ENCODE measurements at places on chromosomes 11 and 22.
A peak's percentile ranks its signal among the peaks of the same experiment; 100 is the strongest.

DNA sequence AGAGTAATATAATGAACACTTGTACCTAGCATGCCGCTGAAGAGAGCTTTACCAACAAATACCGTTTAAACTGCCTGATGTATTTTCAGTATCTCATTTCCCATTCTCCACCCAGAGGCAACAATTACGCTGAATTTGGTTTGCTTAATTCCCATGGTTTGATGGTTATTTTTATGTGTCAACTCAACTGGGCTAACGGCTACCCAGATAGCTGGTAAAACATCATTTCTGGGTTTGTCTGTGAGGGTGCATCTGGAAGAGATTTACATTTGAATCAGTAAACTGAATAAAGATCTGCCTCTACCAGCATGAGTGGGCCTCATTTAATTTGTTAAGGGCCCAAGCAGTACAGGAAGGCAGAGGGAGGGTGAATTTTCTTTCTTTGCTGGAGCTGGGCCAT, 377.9 kb downstream of the DYNC2H1 start:
- DNase-seq: no peak

GRCh38 chr11:115383431-115383830, 120.8 kb downstream of the CADM1 start:
- DNase-seq: no peak

- no peak for DNase-seq
Measured at GRCh38 chr11:17743808-17744119, 9.2 kb downstream of the KCNC1 start.

DNA sequence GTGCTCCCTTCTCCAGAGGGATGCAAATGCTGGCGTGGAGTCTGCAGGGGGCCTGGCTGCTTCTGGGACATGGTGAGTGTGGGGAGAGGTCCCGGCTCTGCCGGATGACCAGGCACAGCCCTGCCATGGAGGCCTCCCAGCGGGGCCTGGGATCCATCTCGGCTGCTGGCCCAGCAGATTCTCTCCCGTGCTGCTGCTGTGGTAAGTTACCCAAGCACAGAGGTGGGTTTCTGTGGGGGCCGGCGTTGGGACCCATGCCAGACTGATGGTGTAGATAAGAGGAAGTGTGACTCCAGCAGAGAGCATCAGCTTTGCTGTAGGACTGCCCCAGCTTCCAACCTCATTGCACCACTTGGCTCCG, 147.5 kb upstream of the B3GAT1 start:
- DNase-seq: peak; percentile 75

GRCh38 chr11:88629496-88629895, 292.0 kb upstream of the CTSC start:
- no peak for DNase-seq

DNA sequence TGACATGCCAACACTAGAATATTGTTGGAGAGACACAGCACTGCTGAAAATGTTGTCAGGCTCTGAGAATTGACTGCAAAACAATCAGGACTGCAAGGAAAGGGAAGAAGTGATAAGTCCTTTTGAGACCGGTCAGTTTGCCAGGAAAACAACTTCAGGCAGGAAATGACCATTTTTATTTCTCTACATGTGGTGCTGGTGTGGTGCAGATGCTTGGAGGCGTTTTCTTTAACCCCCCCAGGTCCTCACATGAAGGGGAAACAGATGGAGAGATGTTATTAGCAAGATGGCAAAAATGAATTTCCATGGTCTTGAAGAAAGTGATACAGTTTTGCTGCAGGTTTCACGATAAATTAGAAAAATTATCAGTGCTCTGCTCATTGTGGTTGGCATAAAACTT, 5.7 kb downstream of the AP2A2 start:
- DNase-seq: no peak

GRCh38 chr11:36103933-36104530, 160.2 kb downstream of the LDLRAD3 start:
- DNase-seq: no peak

DNA sequence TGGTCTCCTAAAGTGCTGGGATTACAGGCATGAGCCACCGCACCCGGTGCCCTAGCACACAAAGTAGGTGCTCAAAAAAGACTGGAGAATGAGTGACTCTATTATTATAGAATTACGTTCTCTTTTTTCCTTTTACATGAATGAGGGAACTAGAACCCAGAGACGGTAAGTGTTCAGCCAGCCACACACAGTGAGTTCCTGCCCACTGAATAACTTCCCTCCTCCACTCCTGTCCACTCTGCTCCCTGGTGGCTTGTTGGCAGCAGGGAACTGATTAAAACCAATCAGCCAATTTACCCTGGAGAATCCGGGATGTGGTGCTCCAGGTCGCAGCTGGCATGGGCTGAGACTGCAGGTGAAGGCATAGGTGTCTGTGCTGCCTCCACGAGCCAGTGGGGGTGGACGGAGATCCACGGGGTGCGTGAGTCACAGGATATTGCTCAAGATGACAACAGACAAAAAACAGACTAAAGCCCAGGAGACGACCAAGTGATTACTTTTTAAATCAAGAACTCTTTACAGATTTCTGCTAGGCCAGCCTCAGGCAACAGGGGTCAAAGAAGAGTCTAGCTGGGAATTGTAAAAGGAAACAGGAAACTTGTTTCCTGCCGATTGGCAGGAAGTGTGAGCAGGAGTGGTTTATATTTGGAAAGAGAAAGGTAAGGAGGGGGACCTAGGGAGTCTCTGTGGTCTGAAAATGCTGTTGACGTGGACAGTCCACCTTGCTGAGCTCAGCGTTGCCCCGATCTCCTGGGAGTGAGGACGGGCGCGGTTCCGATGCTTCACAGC, 95.2 kb upstream of the TP53I11 start:
- peak; percentile 73 for DNase-seq

- DNase-seq: no peak
Measured at GRCh38 chr11:120043328-120043945, 94.5 kb downstream of the TRIM29 start.
